Fibroblast of villous mesenchyme (primary cell): ENCODE measurements at places on chromosomes 6 and 20.

- DNase-seq = no peak
Observed at GRCh38 chr20:61440548-61441055, 188.5 kb downstream of the CDH4 start.

DNA sequence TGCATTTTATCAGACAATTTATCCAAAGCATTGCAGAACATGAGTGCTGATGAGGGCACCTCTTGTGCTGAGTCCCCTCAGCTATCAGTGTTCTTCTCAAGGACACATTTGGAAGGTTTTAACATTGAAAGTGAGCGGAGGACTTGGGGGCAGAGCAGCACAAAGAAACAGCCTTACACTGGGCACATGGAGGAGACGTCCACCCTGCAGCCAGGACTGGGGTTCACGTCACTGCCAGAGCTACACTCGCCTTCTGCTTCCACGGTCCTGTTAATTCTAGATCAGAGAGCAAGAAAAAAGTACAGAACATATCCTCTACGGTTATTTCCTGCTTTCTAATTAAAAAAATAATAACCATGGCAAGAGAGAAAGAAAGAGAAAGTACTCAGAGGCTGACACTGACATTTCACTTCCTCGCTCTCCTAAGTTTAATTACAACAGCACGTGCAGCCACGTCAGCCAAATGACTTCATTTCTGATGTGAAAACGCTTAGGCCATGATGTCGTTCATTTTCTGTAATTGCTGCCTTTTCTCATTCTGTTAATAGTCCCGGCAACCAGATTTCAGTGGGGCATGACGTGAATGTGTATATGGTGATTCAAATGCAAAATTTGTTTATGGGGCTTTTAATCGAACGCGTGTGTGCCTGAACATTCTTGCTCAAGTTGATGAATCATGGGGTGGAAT lies 5.1 kb downstream of the PRND start:
- peak; percentile 82 for DNase-seq

GRCh38 chr6:50889935-50890334 lies 71.3 kb downstream of the TFAP2B start:
- DNase-seq = no peak

DNA sequence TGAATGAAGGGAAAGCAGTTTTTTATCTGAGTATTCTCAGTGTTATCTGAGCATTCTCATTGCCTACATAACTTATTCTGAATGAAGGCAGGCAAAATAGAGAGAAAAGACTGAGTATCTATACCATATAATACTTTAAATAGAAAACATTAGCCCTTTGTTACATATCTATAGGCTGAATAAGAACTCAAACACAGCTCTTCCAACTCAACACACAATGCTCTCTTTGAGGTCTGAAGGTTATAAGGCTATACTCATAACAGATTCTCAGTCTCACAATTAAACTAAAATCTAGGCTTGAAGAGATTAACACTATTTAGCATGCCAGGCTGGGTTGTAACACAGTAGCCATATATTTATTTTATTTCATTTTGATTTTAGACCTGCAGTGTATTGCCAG lies 56.9 kb downstream of the EYS start:
- DNase-seq = no peak

GRCh38 chr6:30074331-30075093 lies 1.1 kb downstream of the RNF39 start:
- DNase-seq = peak; percentile 8

DNA sequence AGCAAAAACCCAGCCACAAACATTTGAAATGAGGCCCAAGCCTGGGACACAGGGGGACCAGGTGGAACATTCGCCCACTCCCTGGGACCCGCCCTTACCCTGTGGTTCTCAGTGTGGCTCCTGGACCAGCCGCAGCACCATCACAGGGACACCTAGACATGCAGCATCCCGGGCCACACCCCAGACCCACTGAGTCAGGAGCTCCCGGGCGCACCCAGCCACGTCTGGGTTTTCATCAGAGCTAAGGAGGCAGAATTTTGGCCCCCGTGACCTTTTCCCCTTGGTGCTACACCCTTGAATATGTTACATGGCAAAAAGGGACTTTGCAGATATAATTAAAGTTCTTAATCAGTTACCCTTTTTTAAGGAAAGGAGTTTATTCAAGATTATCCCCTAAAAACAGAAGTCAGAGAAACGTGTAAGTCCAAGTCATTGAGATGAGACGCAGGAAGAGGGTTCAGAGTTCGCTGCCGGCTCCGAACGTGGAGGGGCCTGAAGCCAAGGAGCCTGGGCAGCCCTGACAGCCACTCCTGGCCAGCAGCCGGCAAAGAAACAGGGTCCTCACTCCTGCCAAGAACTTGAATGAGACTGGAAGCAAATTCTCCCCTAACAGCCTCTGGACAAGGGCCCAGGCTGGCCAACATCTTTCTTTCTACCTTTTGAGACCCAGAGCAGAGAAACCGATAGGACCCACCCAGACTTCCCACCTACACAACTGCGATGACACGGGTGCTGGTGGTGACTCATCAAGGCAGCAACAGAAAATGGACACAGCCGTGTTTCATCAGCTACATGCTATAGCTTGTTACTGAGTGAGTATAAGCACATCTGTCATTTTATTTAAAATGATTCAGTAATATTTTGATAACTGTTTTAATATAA lies 25.3 kb downstream of the BFSP1 start:
- peak; percentile 49 for DNase-seq

- DNase-seq = peak; percentile 4
Observed at GRCh38 chr6:127301199-127301700, 34.6 kb downstream of the RNF146 start.

DNA sequence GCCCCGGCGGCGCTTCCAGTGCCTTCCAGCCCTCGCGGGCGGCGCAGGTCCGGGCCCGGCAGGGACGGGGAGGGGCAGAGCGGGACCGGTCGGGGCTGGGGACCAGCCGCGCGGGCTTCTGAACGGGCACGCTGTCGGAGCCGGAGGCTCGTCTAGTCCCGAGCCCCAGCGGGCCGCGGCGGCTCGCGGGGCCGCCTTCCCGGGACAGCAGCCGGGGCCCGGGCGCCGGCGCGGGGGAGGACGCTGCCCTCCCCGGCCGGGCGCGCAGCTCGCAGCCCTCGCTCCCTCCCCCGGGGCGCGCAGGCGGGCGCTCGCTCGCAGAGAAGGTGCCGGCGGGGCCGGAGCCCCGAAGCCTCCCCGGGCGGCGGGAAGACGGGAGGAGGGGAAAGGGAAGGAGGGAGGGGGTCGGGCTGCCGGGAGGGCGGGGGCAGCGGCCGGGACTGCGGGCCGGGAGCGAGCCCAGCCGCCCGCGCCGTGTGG lies 696 bp upstream of the SIRPA start:
- peak; percentile 75 for DNase-seq

DNA sequence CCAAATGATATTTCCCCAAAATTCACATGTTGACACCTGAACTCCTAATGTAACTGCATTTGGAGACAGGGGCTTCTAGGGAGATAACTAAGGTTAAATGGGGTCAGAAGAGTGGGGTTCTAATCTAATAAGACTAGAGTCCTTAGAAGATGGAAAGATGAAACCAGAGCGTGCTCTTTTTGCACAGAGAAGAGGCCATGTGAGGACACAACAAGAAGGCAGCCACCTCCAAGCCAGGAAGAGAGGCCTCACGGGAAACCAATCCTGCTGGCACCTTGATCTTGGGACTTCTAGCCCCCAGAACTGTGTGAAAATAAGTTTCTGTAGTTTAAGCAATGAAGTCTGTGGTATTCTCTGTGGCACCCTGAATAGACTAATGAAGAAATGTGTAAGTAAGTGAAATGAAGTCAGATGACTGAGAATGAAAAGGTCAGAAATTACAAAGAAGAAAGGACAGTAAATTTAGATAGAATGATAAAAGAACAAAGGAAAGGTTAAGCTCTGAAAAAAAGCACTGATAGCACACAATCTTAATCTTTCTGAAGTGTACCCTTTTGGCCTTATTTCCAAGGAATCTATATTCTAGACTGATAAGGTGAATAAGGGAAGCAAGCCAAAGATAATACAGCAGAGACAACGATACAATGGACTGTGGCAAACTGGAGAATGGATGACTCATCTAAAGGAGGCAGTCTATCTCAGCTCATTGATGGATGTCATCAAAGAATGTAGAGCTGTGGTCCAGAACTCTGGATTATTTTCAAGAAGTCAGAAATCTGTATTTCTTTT lies 110.4 kb downstream of the MYB start:
- no peak for DNase-seq

DNA sequence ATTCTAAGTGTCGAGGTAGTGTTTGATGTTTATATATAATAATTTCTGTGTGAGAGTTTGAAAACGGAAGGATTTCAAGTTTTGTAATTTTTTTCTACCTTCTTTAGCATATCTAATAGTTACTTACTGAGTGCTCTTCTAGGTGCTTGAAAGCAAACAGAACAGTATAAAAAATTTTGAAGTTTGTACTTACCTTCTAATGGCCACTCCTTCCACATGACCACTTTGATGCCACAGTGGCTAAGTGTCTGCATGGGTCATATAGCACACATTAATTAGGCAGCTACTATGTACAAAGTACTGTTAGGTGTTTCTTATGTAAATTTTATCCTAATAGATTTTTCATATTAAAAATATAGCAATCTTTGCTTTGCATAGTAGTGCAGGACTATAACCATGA lies 21.1 kb downstream of the RPRD1B start:
- no peak for DNase-seq

- peak; percentile 39 for DNase-seq
Observed at GRCh38 chr20:13545790-13546189, 92.9 kb downstream of the TASP1 start.

DNA sequence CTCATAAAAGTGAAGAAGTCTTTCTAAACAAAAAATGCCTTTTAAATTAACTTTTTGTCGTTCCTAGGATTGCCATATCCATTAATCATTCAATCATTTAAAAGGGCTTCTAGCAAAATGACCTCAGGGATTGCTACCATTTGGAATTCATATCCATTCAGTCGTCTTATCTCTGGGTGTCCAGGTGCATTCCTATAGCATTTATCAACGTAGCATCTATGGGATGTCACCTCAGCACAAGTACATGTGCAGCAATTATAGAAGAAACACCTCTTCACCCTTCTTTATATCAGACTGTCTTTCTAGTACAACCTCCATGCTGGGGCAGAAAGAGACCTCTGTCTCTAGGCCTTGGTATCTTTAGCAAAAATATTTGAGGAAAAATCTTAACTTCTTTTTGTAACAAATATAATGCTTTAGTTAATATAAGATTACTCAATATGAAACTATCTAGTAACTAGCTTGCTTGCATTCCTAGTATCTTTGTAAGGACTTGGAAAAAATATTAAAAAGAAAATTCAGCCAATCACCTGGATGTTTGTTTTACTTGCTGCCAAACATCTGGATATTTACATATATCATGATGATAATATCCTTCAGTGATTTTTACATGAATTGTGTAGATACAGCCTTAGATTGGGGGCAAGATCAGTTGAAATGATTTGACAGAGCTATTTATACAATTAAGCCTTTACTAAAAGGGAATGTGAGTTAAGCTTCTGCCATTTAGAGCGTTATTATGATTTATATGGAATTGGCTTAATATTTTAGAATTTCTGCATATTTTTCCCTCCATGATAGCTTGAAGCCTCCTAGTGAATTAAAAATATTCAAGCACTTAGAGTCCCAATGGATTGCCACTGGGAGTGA lies 356.8 kb downstream of the HDGFL1 start:
- DNase-seq = no peak

DNA sequence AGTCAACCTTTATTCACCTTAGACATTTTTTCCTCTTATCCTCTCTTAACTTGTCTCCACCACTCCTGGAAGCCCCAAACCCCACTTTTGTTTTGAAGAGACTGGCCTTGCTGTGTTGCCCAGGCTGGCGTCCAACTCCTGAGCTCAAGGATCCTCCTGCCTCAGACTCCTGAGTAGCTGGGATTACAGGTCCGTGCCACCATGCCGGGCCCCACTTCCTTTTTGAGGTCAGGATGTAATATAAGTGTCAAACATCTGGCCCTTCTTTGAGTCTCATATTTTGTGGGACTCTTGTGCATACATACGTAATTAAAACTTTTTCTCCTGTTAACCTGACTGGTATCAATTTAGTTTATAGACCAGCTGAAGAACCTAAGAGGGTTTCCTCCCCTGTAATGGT lies 1.4 kb upstream of the CDK19 start:
- DNase-seq = no peak

DNA sequence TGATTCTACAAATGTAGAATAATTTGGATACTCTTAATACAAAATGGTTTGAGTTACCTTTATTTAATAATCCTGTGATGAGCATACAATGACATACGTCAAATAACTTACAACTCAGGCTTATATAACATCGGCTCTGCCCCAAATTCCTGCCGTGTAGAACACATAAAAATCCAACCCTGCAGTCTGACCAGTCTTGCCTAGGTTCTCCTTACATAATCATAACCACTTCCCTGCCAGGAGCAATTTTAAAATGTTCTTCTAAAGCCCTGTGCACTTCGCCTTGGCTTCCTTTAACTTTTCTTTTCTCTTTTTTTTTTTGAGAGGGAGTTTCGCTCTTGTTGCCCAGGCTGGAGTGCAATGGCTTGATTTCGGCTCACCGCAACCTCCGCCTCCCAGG lies 16.2 kb upstream of the IER3 start:
- no peak for DNase-seq

DNA sequence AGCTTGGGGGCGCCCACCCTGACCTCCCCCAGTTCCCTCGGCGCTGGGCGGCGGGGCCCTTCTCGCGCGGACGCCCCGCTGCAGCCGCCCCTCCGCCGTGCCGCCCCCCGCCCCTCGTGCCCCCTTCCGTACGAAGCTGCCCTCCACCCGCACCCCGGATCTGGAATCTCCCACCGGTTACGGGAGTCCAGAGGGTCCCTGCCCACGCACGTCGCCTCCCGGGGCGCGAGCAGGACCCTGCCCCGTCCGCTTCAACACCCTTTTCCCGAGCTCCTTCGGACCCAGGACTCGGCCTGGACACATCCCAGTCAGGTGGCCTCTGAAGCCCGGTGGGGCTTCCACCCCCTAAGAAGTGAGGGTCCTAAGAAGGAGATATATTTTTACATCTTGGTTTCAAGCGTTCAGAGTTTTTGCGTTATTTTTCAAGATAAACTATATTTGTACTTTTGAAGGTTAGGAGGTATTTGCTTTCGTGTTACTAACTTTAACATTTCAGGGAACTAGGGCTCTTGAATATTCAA lies 506 bp downstream of the ARFGAP1 start:
- DNase-seq = no peak

- DNase-seq = no peak
Observed at GRCh38 chr6:121726596-121726995, 291.1 kb downstream of the GJA1 start.

GRCh38 chr6:162690158-162690557 lies 37.4 kb downstream of the PRKN start:
- DNase-seq = no peak

DNA sequence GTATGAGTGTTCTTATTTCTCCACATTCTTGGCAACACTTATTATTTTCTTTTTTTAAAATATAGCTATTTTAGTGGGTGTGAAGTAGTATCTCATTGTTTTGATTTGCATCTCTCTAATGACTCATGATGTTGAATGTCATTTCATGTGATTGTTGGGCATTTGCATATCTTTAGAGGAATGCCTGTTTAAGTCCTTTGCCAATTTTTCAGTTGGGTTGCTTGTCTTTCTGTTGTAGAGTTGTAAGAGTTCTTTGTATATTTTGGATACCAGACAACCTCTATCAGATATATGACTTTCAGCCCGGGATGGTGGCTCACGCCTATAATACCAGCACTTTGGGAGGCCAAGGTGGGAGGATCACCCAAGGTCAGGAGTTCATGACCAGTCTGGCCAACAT lies 5.1 kb upstream of the POPDC3 start:
- no peak for DNase-seq
